Kasumi-1 (cell line): ENCODE measurements at places on chromosomes 3 and 15.
A peak's percentile ranks its signal among the peaks of the same experiment; 100 is the strongest.

- no peak for DNase-seq
Observed at GRCh38 chr3:79881431-79881830, 113.6 kb upstream of the ROBO1 start.

- no peak for DNase-seq
Observed at GRCh38 chr3:58629629-58630028, 36.9 kb downstream of the FAM3D start.

DNA sequence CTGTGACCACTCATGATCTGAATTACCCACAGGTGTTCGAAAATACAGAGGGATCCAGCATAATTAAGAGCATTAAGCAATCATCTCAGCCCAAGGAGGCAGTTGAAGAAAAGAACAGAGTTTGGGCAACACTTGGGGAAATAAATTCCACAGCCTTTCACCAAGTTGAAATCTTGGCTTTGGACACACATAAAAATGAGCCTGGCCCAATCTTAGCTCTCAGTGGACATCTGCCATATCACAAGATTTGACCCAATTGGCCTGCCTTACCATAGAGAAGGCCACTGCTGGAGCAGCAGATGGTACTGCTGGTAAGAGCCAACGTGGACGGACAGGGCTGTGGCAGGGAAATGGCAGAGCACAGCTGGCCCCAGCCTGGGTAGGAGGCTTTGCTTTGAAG, 13.0 kb downstream of the FOXP1 start:
- DNase-seq = no peak

- no peak for DNase-seq
Observed at GRCh38 chr3:153079386-153079785, 82.6 kb upstream of the RAP2B start.

DNA sequence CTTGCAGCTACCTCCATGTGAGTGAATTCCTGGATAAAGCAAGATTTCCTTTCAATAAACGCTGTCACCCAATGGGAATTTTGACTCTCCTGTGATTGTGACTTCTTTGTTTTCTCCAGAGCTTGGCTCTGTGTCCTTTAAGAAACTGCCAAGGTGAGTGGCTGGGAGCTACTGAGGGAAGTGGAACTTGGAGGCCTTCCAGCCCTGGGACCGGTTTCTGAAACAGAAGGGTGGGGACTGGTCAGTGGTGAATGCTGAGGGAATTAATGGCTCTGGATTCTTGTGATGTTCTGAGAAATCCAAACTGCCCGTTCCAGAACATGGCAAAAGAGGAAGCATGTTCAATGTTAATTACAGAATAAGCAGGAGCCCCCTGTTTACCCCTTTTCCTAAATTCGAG, 41.1 kb upstream of the MYZAP start:
- DNase-seq = no peak

GRCh38 chr15:87021751-87022150, 942.1 kb downstream of the AGBL1 start:
- no peak for DNase-seq

- no peak for DNase-seq
Observed at GRCh38 chr15:77276096-77276495, 143.8 kb downstream of the PEAK1 start.

GRCh38 chr15:53843166-53843565, 83.7 kb upstream of the WDR72 start:
- DNase-seq = no peak

DNA sequence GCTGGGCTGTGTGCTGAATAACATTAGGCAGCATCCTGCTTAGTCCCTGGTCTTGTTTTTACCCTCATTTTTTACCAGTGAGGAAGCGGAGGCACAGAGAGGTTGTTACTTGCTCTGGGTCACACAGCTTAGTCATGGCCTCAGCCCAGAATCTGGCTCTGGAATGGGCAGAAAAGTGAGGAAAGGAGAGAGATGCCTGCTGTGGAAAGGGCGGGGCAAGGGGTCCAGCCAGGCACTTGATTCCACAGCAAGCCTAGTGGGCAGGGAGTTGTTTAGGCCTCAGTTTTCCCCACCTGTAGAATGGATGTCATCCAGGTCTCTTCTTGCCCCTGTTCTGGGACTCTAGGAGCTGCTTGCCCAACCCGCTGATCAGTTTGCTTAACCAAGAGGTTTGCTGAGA, 35.9 kb downstream of the SLC6A6 start:
- no peak for DNase-seq

DNA sequence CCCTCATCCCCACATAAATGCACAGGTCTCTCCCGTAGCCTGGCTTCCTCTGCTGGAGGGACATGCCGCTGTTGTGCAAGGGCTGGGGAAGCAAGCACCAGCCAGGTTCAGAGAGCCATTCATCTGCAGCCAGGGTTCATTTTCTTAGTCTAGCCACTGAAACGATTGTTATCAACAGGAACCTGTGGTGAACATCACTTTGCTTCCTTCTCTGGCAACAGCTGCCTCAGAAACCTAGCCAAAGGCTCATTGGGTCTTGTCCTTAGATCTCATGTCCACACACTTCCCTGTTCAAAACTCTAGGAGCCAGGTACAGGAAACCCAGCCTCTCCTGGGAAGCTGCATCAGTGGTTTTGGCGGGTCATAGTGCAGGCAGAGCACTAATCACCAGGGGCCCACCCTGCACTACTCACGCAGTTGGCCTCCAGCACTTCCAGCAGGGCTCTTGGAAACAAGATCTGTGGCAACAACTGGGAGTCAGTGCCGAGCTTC, 47.0 kb downstream of the OXNAD1 start:
- peak; percentile 96 for DNase-seq

GRCh38 chr3:148883163-148883562, 18.1 kb downstream of the CPA3 start:
- DNase-seq = no peak

DNA sequence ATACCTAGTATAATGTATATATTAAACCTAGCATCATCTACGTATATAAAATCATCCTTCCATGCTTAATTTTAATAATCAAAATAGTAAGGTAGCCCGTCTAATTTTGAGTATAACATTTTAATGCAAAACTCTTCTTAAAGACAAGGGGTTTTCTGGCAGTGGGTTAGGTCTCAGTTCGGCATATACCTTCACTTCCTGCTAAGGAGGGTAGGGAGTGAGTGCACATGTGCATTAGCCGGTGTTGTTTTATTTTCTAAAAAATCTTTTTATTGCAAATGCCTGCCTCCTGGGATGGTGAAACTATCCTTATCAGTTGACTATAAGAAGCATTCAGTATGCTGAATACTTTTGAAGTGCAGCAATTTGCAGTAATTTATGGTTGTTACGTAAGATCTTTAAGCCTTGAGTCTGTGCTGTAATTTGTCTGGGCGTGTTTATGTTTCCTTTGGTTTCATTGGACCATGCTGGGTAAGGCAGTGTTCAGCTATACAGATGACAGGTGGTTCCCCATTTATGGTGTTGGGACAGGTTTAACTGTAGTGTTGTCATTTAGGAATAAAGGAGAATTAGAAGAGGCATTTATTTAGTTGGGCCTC, 11.7 kb downstream of the ARHGEF26 start:
- DNase-seq = no peak

GRCh38 chr15:58839485-58839884, 68.4 kb downstream of the MINDY2 start:
- peak; percentile 14 for DNase-seq

- DNase-seq = peak; percentile 2
Observed at GRCh38 chr15:100043068-100043641, 298.6 kb downstream of the ADAMTS17 start.

GRCh38 chr3:46135475-46135874, 72.6 kb downstream of the CCR1 start:
- DNase-seq = peak; percentile 68

- no peak for DNase-seq
Observed at GRCh38 chr3:149571381-149571780, 86.4 kb downstream of the WWTR1 start.

- DNase-seq = no peak
Observed at GRCh38 chr3:33377489-33377888, 62.7 kb downstream of the UBP1 start.

- DNase-seq = no peak
Observed at GRCh38 chr3:18035641-18036449, 293.4 kb upstream of the TBC1D5 start.

DNA sequence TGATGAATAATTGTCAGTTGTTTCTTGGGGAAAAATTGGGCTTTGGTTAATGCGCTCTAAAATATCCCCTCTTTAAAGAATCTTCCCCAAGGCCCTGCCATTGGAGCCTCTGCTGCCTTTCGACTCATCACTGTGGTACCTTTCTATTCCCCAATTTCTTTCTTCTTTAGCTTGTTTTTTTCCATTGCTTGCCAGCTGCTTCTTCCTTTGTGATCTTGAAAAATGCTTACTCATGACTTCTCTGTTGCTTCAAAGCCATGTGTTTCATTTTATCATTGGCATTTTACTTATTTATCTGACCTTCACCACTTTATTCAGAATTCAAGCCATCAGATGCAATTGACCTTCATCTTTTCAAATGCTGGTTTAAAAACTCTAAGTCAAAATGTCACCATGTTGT, 84.4 kb downstream of the SV2B start:
- DNase-seq = no peak

DNA sequence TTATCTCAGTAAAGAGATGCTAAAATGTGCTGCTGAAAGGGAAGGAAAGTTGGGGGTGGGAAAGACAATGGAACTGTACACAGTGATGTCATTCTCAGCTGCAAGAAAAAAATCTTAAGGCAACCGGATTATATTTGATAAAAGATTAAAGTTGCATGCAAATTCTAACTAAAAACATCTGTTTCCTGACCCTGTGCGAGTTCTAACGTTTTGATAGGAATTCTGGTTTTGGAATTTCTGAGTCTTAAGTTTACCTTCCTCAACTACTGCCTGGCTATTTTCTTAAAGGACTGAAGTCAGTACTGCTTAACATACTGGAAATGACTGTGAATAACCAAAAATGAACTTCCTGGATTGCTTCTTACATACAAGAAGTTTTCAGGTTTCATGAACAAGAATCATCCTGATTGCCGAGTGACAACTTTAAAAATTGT, 115.5 kb downstream of the SLC25A26 start:
- DNase-seq = no peak

DNA sequence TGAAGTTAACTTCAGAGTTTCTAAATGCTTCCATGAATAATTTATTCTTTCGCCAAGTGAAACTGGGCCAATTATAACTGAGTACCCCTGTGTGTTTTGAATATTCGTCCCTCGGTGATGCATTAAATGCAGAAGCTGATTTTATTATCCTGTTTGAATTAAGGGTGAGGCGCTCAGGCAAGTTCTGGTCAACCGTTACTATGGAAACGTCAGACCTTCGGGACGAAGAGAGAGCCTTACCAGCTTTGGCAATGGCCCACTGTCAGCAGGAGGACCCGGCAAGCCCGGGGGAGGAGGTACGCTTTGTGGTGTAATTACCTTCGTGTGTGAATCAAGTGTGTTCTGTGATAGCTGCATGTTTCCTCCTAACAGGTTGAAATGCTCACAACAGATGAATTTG, 239.8 kb downstream of the ITPR1 start:
- DNase-seq = no peak

DNA sequence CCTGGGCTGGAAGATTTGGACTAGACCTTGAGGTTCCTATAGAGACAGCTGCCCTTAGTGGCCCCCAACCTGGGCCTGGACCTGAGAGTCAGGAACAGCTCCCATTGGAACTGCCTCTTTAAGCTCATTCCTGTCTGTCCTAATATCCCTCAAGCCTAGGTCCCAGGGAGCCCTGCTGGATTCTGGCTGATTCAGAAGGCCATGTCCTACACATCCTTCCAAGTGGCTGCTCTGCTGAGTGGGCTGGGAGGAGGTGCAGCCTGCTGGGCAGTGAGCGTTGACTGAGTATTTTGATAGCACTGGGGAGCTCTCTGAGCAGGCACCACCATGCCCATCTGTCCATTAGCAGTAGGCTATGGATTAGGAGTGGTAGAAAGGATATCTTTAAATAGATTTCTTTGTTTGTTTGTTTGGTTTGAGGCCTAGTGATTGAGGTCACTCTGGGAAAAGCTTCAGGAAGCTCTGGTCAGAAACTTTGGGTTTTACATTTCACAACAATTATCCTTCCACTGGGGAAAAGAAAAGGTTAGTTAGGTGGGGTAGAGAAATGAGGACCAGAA, 54.6 kb upstream of the ATOSA start:
- no peak for DNase-seq

- no peak for DNase-seq
Observed at GRCh38 chr3:50604110-50604621, 7.4 kb downstream of the CISH start.

GRCh38 chr3:159169828-159170227, 368.0 kb downstream of the MFSD1 start:
- no peak for DNase-seq

- DNase-seq = no peak
Observed at GRCh38 chr15:34699968-34700640, 54.7 kb downstream of the GJD2 start.

GRCh38 chr3:141454906-141455602, 31.8 kb upstream of the RASA2 start:
- DNase-seq = peak; percentile 73

DNA sequence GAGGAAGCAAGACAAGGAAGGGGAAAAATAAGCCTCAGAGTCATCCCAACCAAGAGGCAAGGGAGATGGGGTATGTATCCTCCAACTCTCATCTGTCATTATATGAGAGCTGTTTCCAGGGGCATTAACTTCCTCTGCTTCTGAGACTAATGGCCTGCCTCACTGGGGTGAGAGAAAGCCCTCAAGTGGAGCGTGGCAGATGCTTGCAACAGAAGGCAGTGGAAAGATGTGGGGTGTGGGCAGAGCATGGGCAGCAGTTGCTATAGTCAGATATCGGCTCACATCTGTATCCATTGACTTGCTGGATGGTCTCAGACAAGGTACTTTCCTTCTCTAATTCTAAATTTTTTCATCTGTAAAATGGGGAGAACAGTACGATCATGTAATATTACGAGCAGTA, 81.7 kb upstream of the PLCL2 start:
- no peak for DNase-seq

DNA sequence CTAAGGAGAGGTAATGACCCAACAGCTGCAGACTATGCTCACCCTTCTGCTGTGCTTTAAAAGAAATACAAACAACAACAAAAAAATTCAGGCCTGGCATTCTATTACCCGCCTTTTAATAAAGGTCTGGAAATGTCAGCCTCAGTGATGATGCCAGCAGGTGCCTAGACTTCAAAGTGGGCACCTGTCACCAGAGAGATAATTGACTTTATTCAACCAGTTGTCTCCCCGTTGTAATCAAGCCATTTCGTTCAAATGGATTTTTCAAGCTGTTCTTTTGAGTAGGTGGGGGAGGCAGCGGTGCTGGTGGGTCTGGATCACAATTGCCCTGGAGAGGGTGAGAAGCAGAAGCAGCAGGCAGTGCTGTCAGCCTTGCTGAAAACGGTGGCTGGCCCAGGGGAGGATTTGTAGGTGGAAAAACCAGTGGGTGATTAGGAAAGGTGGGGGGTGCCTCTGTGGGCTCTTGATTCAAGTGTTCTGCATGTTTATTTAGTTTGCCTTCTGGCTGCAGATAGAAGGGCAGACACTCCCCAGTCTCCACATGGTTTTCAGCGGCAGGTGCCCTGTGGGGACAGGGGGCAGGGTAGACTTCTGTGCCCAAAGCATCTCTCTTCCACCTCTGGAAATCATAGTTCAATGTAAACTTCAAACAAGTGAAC, 300.2 kb upstream of the SLCO3A1 start:
- no peak for DNase-seq

DNA sequence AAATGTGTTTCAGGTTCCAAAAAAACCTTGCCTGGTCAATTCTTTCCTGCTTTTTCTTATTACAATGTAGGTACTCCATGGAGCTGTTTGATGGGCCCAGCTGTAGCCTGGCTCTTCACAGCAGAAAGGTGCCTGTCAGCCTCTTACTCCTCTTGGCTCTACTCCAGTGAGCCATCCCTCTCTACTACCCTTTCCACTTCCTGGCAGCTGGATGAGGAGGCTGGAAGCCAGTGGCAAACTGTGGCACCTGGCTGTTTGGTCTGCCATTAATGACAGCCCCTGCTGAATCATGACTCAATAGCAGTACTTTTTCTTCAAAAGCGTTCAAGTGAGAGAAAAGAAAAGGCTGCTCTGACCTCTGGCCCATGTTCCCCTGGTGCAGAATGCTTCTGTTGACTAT, 618.1 kb downstream of the PYDC2 start:
- DNase-seq = no peak
